ENCODE measurements at places on chromosomes 6 and 20.

GRCh38 chr20:15658295-15658694, 915.0 kb downstream of the KIF16B start:
- peak; percentile 3 for DNase-seq

DNA sequence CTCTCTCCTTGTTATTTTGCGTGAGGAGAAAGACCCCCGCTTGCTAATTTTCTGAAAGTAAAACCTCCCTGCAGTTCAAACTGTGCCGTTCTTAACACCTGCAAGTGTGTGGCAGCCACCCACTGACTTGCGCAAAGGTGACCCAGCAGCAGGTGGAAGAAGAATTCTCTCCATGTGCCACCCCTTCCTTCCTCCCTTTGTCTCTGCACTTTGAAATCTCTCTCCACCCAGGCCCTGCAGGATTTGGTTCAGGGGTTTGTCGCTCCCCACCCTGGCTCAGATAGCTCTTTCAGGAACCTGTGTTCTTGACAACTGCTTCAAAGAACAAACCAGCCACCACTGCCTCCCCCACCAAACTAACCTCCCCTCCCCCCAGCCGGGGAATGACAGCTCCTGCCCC, 41.4 kb downstream of the ZNF831 start:
- no peak for DNase-seq

- no peak for DNase-seq
Observed at GRCh38 chr20:54062812-54063280, 7.5 kb downstream of the BCAS1 start.

DNA sequence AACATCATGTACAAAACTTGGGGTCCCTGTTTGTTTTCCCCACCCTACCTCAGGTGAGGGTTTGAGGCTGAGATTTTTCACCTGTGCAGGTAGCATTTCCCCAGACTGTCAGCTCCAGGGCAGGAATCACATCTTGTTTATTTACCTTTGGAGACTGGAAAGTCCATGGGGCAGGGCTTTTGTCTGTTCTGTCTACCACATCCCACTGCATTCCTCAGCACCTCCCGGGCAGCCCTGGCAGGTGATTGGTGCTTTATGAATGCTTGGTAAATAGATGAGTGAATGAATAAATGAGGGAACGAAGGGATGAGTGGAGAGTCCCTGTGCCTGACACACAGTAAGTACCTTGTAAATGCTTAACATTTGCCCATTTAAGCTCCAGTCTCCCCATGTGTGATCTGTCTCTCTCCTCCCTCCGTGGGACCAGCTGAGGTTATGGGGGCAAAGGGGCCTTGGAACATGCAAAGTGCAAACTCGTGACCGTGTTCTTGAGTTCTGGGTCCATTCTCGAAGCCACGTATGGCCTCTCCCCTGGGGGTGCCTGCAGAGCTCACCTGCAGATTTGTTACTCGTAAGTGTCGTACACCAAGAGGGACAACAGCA, 69.7 kb upstream of the PMEPA1 start:
- DNase-seq: no peak

- DNase-seq: no peak
Observed at GRCh38 chr6:51398064-51398705, 579.5 kb downstream of the TFAP2B start.

- no peak for DNase-seq
Observed at GRCh38 chr6:33191383-33192104, 723 bp downstream of the COL11A2 start.

DNA sequence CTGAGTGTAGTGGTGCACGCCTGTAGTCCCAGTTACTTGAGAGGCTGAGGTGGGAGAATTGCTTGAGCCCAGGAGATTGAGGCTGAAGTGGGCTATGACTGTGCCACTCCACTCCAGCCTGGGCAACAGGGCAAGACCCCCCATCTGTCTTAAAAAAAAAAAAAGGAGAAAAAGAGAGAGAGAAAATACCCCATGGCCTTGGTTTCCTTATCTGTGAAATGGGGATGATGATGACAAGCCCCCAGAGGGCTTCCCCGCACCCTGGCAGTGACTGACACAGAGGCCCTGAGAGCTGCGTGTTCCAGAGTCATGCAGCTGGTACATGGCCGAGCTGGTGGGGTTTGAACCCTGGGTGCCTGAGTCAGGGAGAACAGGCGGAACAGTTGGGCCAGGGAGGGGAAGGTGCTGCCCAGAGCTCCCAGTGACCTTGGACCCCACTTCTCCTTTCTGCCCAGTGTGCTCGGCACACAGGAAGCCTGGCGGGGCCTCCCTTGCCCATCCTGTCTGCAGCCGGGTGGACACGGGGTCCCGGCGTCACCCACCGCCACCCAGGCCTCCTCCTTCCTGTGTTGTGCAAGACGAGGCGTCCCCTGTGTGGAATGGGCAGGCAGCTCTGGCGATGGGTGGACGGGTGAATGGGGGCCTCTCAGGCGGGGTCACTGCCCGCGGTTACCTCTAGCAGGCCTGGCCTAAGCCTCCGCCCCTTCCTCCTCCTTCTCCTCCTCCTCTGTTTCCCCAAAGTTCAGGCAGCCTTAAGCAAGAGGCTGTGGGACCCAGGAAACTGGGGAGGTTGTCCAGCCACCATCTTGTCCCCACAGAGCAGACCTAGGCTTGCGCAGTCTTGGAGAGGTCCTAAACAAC, 84.2 kb downstream of the CEBPB start:
- peak; percentile 36 for DNase-seq

- DNase-seq: no peak
Observed at GRCh38 chr20:22949331-22950109, 85.6 kb upstream of the SSTR4 start.

DNA sequence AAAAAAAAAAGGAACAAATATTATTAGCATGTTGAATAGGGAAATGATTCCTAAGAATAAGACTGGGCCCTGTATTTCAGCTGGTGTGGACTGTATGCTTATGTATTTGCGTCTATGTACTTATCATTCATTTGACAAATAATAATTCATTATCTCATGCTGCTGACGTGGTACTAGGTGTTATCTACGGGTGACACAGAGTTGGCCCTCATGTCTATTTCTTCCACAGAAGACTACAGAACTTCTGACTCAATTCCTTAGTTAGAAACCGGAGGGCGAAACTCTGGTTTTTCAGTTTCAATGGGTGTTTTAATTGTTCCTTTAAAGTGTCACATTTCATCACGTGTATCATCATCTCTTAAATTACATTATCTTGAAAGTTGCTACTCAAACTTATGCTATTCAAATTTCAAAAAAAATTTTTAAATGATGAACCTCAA, 305.9 kb downstream of the CLIC5 start:
- no peak for DNase-seq

DNA sequence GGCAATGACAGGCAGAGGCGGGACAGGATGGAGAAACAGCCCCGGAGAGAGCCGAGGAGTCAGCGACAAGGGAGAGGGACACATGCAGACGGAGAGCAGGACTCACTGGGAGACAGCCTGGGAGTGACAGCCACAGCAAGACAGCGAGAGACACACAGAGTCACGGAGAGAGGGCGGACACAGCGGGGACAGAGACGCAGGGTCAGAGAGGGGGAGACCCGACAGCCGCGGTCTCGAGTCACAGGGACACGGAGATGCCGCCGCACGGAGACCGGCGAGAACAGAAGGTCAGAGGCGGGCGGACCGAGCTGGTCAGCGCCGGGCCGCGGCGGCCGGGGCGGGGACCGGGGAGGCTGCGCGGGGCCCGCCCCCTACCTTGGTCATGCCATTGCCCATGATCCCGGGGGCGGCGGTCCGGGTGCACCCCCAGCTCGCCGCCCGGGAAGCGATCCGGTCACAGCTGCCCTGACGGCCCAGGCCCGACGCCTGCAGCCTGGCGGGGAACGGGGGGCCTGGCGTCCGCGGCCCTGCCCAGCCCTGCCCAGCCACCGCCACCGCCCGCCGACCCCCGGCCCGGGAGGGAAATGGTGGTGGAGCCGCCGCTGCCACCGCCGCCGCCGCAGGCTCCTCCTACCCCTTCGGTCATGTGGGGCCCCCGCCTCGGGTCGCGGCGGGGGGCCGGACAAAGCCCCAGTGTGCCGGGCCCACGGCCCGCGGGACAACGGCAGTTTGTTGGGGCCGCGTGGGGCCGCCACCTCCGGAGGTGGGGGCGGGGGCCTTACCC, at the start of the genes DUSP15 and TTLL9:
DUSP15 (minus strand) TSS at position 586 of the 784 bp plus-strand sequence; CDS start at position 396, 190 bp downstream.
TTLL9 (plus strand) TSS at position 693 of the 784 bp plus-strand sequence. CDS start 493 bp downstream, outside the sequence.
- peak; percentile 83 for DNase-seq

DNA sequence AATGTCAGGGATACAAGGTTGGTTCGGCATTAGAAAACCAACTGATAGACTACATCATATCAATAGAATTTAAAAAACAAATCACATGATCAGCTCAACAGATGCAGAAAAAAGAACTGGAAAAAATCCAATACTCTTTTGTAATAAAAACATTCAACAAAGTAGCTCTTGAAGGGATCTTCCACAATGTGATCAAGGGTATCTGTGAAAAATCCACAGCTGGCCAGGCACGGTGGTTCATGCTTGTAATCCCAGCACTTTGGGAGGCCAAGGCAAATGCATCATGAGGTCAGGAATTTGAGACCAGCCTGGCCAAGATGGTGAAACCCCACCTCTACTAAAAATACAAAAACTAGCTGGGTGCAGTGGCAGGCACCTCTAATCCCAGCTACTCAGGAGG, 63.1 kb downstream of the ASCC3 start:
- DNase-seq: no peak

DNA sequence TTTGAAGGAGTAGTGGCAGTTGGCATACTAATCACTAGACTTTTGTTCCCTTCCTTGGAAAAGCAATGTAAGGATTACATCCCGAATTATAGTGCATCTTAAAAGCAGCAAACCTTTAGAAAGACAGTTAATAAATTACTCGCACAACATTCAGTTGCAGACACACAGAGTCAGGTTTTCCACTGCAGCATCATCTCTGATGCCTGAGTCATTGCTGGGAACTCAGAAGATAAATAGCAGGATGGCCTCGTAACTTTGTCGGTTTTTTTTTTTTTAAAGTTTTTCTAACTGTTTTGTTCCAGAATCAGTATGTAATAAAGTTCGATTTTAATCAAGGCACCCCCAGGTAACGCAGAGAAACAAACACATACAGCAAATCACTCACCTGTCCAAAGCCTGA, 34.3 kb downstream of the GJA10 start:
- DNase-seq: no peak

DNA sequence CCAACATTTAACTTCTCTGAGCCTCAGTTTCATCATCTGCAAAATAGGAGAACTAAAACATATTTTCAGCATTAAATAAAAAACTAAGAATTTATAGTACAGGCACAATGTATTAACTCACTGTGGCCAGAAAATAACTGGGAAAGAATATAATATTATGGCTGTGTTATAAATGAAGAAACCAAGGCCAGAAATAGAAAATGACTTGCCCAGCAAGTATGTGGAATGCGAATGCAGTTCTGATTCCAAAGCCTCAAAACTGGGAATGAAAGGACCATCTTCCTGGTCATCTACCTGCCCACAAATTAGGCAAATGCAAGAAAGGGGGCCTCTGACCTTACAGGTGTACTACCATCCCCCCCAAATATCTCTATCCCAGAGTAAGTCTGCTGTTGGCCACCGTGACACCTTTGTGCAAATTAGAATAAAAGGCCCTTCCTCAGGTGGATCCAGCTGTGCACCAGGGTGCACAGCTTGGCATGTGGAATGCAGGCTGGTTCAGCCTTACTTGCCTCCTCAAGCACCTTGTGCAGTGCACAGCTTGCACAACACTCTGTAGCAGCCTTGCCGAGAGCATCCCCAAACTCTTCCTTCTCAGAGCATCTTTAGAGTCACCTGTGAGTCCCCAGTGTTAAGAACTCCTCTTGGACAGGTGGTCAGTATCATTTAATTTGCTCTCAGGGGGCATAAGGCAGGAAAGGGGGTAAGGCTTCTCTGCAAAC, 4.4 kb downstream of the SLC13A3 start:
- DNase-seq: no peak

- no peak for DNase-seq
Observed at GRCh38 chr6:7632501-7633290, 42.7 kb downstream of the SNRNP48 start.

- no peak for DNase-seq
Observed at GRCh38 chr20:61560361-61560853, 308.3 kb downstream of the CDH4 start.

DNA sequence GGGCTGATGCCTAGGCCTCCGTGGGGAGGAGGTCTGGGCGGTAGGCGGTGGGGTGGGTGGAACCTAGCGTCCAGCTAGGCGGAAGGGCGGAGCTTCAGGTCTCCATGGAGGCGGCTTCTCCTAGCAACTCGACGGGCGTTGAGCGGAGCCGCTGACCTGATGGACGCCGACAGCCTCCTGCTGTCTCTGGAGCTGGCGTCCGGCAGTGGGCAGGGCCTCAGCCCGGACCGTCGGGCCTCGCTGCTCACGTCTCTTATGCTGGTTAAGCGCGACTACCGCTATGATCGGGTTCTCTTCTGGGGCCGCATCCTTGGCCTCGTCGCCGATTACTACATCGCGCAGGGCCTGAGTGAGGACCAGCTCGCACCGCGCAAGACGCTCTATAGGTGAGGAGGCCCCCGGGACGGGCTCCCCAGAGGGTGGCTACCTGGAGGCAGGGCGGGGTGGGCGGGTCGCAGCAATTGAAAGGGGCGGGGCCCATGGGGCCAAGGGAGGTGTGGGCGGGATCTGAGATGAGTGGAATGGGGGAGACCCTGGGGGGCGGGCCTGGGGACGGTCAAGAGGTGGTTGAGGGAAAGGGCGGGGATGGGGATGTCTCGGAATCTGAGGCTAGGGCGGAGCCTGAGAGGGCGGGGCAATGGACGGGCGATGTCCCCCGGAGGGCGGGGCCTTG, at the start of gene RSPH9:
RSPH9 (plus strand) TSS at position 97 of the 673 bp plus-strand sequence; CDS start at position 160, 63 bp downstream.
- DNase-seq: peak; percentile 12

- no peak for DNase-seq
Observed at GRCh38 chr6:20409427-20409971, 7.8 kb downstream of the E2F3 start.

DNA sequence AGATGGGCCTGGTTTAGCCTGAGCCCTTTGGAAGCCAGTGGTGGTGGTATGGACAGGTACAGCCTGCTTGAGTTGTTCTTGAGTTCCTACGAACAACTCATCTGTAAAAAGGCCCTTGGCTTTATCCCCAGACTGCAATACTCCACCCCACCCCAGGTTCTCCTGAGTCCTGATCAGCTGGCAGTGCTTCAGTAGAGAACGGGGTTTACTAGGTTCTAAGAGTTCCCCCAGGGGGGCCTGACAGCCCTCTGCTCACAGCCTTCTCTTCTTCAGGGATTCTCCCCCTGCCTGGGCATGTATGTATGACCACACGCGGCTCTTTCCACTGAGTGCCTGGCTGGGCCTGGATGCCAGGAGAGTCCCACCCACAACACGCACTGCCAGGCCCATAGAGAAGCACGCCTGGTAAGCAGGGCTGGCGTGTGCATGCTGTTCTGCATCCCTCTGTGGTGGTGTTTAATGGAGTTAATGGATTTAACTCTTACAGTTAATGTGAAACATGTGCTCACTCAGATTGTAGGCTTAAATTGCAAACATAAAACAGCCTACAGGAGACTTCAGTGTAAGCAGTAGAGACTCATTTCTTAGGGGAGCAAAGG, 44.3 kb upstream of the SLC4A11 start:
- DNase-seq: no peak

GRCh38 chr6:13873288-13874190, 51.2 kb upstream of the RNF182 start:
- no peak for DNase-seq

- no peak for DNase-seq
Observed at GRCh38 chr6:113762641-113763040, 94.5 kb upstream of the MARCKS start.

DNA sequence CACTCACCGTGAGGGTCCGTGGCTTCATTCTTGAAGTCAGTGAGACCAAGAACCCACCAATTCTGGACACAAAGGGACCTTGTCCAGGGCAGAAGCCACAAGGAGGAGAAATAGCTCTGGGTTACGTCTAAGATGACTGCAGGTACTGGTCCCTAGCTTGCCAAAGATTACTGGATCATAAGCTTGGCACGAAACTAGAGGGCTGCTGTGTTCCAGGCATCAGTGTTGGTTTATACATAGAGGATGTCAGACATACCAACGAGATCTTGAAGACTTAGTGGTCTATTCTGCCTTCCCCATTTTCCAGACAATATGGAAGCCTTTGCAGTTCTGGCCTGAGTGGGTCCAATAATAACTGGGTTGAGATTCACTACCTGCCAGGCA, 175.7 kb downstream of the TBX18 start:
- no peak for DNase-seq

All from substantia nigra (tissue), 51 donors.